ENCODE measurements at places on chromosomes 6 and 20.

DNA sequence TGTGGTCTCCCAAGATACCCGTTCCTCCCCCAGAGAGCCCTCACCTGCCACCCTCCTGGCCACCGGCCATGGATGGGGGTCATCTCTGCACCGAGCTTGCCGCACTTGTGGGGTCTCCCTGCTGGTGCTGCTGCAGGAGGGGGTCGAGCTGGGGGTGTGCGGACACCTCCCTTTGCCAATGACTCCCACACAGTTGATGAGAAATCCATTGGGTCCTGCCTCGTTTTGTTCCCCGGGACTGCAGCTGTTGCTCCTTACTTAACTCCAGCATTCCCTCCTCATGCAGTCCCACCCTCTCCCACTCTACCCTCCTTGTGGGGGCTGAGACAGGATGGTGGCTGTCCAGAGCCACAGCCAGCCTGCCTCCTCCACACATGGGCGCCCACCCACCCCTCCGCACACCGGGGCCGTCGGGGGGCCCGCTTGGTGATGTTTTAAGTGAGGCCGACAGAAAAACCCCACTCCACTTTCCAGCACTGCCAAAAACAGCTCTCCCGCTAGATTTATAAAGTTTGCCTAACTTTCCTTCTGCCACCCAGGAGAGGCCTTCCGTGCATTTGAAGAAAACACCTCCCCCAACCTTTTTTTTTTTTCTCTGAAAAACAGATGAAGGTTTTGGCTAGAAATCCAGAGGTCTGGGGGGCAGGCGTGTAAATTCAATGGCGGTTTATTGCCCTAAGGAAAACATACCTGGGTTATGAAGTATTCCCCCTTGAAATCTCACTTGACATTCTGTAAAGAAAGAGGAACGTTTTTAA is 53.5 kb upstream of the APCDD1L start:
- DNase-seq: no peak

GRCh38 chr20:46137816-46138215 is 19.7 kb downstream of the CD40 start:
- DNase-seq: no peak

DNA sequence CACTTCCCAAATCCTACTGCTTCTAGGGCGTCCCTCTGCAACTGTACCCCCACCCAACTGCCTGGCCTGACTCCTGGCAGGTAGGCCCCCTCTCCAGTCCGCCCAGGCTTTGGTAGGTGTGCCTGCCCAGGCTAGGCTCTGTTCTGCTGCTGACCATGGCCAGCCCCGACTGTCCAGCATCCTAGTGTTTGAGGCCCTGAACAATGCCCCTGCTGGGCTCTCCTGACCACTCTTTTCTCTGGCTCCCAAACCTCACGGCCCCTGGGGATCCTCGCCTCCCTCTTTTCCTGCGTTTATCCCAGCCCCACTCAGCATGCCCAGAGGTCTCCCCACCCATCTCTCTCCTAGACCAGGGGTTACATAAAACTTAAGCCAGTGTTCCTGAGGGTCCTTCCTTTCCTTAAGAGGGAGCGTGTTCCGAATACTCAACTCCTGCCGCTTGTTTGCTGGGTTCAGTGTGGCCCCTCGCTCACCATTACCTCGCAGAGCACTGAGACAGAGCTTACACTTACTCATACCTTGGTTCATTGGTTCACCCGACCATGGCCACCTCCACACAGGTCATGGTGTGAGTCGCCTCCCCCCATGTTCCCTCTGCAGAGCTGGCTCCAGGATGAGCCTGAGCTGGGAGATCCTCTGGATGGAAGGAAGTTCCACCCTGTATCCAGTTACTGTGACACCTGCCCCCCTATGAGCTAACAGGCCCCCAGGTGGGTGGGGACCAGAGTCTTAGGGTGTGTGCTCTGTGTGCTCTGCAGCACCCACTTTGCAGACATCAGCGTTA is 21.0 kb upstream of the MYT1 start:
- no peak for DNase-seq

- no peak for DNase-seq
Observed at GRCh38 chr20:50528129-50528528, 17.9 kb downstream of the PTPN1 start.

- no peak for DNase-seq
Observed at GRCh38 chr6:129920103-129920798, 59.1 kb upstream of the TMEM244 start.

- DNase-seq: no peak
Observed at GRCh38 chr6:137743493-137743892, 123.6 kb upstream of the TNFAIP3 start.

DNA sequence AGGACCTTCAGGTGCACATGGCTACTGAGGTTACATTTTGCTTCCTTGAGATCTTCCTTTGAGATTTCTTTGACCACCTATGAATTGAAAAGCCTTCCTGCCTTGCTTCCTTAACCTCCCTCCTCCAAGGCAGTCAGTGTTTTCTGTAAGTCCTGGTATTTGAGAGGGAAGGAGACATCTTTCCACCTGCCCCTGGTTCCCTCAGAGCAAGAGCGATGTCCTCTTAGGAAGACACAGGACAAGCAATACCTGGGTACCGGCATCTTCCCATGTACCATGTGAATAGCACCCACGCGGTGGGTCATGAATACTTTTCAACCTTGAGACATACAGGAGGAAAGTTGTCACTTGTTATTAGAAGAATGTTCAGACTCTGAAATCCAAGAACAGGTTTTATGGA is 37.1 kb downstream of the GINS1 start:
- no peak for DNase-seq

DNA sequence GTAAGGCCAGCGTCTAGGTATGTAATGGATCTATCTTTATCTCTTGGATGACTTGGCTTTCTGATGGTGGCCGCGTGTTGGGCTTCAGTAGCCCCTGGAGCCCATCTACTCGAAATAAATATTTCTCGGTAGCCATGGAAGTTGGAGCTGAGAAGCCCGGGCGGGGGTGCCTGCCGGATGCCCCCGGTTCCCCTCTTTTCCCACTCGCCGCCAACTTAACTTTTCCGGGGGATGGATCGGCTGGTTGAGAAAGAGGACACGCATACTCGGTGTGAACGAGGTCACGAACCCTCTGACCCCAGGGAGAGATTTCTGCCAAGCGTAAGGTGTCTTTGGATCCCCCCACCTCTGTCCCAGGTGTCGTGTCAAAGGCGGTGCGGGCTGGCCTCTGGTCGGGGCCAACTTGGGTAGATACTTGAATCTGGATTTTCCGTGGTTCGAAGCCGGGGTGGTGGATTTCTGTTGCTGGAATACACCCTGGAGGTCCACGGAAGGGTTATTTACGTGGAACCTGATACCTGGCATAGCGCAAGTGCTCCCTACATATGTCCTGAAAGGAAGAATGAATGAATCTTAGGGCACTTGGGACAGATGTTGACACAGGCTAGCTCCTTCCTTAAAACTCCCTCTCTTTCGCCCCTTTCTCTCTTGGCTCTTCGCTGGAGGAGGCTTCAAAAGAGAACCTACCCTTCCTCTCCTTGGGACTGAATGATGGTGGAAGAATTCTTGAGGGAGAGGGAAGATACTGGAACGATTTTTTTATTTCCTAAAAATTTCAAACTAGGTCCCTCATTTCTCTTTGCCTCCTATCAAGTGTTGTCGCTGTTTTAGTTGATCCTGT is 996 bp downstream of the DOK5 start:
- no peak for DNase-seq

- DNase-seq: no peak
Observed at GRCh38 chr6:5684320-5685053, 322.2 kb downstream of the NRN1 start.

Measured in stimulated activated CD8-positive, alpha-beta memory T cell treated with anti-CD3 and anti-CD28 coated beads, Interleukin-12 subunit alpha, Interleukin-12 subunit beta, amount 100 ng/mL, for 4 hours (primary cell).